Renal pelvis (tissue), 12 donors: ENCODE measurements at places on chromosomes 6 and 20.

DNA sequence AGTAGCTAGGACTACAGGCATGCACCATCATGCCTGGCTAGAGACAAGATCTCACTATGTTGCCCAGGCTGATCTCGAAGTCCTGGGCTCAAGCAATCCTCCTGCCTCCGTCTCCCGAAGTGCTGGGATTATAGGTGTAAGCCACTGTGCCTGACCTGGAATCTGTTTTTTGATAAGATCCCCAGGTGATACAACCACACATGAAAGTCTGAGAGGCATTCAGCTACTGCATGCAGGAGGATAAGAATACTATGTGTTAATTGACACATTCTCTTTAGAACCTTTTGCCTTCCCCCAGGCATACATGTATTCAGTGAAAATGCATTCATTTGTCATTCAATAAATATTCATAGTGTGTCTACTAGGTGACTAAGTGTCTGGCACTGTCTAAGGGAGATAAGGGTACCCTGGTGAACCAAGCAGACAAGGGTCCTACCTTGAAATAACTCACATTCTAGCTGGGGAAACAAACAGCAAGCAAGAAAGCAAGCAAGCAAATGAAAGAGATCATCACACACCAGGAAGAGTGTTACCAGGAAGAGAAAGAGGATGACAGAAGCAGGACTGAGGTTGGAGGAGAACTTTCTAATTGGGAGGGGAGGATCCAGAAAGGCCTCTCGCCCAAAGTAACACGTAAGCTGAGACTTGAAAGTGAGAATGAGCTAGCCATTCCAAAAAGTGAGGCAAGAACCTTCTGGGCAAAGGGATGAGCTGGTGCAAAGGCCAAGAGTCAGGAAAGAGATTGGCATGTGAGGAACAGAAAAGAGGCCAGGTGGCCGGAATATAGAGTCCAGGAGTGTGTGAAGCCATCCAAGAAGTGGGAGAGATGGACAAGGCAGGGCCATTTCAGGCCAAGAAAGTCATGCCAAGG is 6.5 kb downstream of the GFOD1 start:
- no peak for DNase-seq

DNA sequence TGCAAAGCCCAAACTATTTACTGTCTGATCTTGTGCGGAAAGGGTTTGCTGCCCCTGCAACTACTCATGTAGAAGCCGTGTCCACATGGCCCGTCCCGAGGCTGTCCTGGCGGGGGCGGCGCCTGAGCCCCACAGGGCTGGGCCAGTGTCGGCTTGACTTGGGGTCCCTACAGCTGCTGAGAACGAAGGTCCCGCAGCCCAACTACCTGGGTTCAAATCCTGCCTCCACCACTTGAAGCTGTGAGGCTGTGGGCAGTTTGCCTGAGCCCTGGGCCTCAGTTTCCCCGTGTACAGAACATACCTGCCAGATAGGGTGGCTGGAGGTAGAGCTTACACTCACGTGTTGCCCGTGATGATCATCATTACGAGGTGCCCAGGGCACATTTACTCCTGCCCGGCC is 111.1 kb downstream of the SULF2 start:
- DNase-seq = no peak

DNA sequence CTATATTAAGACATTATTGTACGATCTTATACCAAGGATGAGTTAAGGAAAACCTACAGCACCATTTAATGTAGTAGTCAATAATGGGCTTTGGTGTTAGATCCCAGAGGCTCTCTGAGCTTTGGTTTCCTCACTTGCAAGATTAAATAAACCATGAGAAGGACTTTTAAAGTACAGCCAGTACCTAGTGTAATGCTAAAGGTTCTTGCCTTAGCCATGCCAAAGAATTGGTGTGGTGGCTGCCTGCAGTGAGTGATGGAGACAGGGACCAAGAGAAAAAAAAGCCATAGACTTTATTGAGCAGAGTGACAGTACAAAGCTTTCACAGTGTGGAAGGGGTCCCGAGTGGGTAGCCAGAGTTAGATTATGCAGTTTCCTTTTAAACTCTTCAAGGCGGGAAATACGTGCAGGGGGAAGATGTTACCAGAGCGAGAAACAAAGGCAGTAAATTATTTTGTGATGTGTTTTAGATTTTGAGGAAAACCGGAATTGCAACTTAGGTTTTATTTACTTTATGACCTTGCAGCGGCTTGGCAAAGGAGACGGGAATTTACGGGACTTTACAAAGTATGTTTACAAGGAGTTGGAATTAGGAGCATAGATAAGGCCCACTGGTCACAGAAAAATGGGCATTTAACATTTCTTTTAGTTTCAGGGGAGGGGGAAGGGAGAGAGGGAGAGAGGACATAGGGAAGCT is 100.4 kb downstream of the MYO6 start:
- DNase-seq = no peak

- DNase-seq = no peak
Measured at GRCh38 chr6:18276610-18277236, 12.4 kb upstream of the DEK start.

- peak; percentile 22 for DNase-seq
Measured at GRCh38 chr6:113732384-113732966, 124.7 kb upstream of the MARCKS start.
